ENCODE measurements at places on chromosomes 5 and 9. TPM values are rescaled to one million over a fixed set of nuclear protein-coding genes. Genes with fewer than 3 reads are reported as not detected.

GRCh38 chr5:157761690-157762621 is 18.4 kb downstream of the LSM11 start:
- no peak overlapping the region for H3K27ac ChIP-seq
- H3K4me1 ChIP-seq = no peaks in the 10 kb centered on the region
- DNase-seq = peak; percentile 88
- H3K27me3 ChIP-seq = no peaks in the 10 kb centered on the region

DNA sequence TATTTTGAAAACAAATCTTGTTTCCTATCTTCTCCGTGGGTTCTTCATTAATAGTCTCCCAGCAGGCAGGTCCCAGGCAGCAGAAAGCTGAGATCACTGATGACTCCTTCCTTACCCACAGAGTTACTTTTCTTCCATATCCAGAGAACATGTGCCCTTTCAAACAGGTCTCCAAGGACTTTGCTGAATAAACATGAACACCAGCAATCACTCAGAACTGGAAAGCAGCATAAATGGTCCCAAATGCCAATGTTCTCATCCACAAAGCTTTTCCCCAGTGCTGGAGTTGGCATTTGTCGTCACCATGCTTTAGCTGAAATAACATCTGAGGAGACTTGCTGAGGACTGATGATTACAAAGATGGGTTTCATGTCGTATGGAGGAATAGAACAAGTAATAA is 134.0 kb downstream of the YIPF5 start:
- H3K36me3 ChIP-seq = no peaks in the 10 kb centered on the region
- no peaks in the 10 kb centered on the region for H3K4me1 ChIP-seq
- H3K27ac ChIP-seq = no peak overlapping the region
- no peaks in the 10 kb centered on the region for H3K27me3 ChIP-seq
- H3K4me3 ChIP-seq = no peak overlapping the region
- no peak for DNase-seq

DNA sequence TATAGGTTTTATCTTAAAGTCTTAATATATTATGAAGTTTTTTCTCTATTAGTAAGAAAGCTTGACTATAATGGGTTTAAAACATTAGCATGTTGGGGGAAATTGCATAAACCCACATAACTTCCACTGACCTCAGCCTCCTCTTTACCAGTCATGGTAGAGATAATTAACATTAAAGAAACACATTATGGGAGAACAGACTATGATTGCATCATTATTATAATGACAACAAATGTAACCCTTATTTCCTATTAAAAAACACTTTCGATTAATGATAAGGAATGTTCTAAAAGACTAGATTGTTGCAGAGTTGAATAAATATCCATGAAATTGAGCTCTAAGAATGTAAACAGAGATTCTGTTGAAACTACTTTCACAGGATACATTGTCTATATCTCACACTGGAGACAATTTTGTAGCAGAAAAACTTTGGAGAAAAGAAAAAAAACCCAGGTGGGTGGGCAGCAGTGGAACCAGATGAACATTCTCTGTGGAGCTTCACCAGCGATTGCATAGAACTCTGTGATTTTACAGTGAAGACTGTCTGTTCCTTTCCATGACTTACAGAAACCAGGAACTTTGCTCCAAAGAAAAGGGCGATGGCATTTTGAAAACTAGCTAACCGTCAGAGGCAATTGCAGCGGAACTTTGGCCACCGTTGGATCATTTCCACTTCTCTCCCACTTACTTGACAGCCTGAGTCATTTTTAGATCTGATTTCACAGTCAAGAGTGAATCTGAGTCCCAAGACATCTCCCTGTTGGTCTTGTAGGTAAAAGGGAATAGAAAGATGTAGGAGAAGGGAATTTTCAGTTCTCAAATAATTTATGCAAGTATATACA is 21.0 kb upstream of the ERAP2 start:
- no peak for DNase-seq
- H3K27ac ChIP-seq = no peak overlapping the region
- H3K4me1 ChIP-seq = no peaks in the 10 kb centered on the region
- no peak overlapping the region for H3K4me3 ChIP-seq
- no peaks in the 10 kb centered on the region for H3K27me3 ChIP-seq
- H3K36me3 ChIP-seq = no peaks in the 10 kb centered on the region

DNA sequence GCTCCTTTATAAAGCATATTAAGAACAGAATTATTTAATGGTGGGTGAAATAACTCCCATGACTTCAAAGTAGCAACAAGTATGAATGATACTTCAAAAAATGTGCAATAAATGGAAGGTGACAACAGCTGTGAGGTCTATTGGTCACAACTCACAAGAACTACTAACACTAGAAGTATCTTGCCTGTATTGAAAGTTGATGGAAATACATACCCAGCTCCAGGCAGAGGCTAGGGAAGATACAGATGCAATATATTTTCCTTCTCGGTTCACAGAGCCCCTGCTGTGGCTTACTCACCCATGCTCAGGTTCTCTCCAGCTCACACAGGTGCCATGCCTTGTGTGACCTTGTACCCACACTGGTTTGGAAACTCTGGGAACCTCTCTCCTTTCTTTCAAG is 133.8 kb downstream of the LIFR start:
- no peak overlapping the region for H3K4me3 ChIP-seq
- no peak overlapping the region for H3K27ac ChIP-seq
- H3K36me3 ChIP-seq = no peaks in the 10 kb centered on the region
- H3K4me1 ChIP-seq = 0 out of 2 replicates have a peak, but pooled peaks cover 7% of the 10 kb centered on the region
- DNase-seq = no peak

- H3K4me1 ChIP-seq = no peaks in the 10 kb centered on the region
- DNase-seq = no peak
- H3K36me3 ChIP-seq = no peaks in the 10 kb centered on the region
- H3K27ac ChIP-seq = no peak overlapping the region
- H3K4me3 ChIP-seq = no peak overlapping the region
These were observed 1359.8 kb upstream of the CDH9 start for GRCh38 chr5:28398185-28398584.

DNA sequence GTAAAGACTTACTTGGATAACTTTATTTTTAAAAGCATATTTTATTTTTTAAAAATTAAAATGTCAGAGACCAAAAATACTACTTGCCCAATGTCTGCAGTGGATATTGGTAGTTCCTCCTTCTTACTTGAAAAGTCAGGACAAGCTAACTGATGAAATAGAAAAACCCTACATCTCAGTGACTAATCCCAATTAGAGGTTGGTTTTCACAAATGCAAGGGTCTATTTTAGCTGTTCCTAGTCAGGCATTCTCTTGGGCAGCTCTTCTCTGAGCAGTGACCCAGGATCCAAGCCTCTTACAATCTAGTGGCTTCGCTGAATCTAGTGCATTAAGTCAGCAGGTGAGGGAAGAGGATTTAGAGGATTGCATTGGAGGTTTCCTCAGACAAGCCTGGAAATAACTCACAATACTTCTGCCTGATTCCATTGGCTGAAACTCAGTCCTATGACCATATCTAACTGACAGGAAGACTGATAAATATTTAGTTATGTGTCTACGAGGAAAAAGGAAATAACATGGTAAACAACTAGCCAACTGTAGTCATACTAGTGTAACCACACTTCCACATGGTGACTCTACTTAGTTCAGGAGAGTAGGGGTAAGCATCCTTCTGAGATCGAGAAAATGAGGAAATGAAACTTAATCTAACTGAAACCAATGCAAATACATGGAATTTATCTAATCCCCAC is 34.2 kb upstream of the MIER3 start:
- no peak overlapping the region for H3K4me3 ChIP-seq
- H3K4me1 ChIP-seq = no peaks in the 10 kb centered on the region
- no peaks in the 10 kb centered on the region for H3K27me3 ChIP-seq
- no peak overlapping the region for H3K27ac ChIP-seq
- no peaks in the 10 kb centered on the region for H3K36me3 ChIP-seq

- H3K27ac ChIP-seq = peak overlapping the region; percentile 89
- peaks cover 25% of the 10 kb centered on the region for H3K4me1 ChIP-seq
These were observed 721.5 kb upstream of the CTNND2 start for GRCh38 chr5:12625667-12626263.

DNA sequence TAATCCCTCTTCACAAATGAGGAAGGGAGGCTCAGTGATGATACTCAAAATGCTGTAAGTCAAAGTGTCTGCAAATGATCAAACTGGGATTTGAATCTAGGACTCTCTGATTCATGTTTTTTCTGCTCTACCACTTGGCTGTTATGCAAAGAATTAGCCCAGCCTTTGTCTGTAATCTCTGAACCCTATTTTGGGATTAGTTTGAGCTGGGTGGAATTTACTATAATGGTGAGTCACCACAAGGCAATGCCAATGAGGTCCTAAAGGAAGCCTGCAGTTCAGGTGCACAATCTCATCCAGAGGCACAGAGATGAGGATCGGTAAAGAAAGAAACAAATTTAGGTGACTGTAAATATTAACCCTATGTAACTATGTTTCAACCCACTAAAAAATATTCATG is 29.2 kb downstream of the RFK start:
- no peak overlapping the region for H3K27ac ChIP-seq
- no peaks in the 10 kb centered on the region for H3K27me3 ChIP-seq
- DNase-seq = peak; percentile 5
- no peak overlapping the region for H3K4me3 ChIP-seq

- H3K36me3 ChIP-seq = no peaks in the 10 kb centered on the region
- DNase-seq = no peak
- peaks cover 79% of the 10 kb centered on the region for H3K4me1 ChIP-seq
- peak overlapping the region; percentile 12 for H3K4me3 ChIP-seq
These were observed 302.1 kb downstream of the FBXL17 start for GRCh38 chr5:108079753-108080152.

GRCh38 chr5:141597814-141598213 is 21.0 kb downstream of the DIAPH1 start:
- no peak overlapping the region for H3K4me3 ChIP-seq
- no peak for DNase-seq
- no peaks in the 10 kb centered on the region for H3K4me1 ChIP-seq
- H3K36me3 ChIP-seq = no peaks in the 10 kb centered on the region
- no peaks in the 10 kb centered on the region for H3K27me3 ChIP-seq

- DNase-seq = peak; percentile 51
- no peaks in the 10 kb centered on the region for H3K27me3 ChIP-seq
- no peak overlapping the region for H3K27ac ChIP-seq
- H3K36me3 ChIP-seq = no peaks in the 10 kb centered on the region
These were observed 388.1 kb upstream of the ACO1 start for GRCh38 chr9:31996331-31996730.

GRCh38 chr9:77475641-77476473 is 172.3 kb downstream of the GNA14 start:
- H3K27me3 ChIP-seq = no peaks in the 10 kb centered on the region
- no peaks in the 10 kb centered on the region for H3K4me1 ChIP-seq
- peaks cover 3% of the 10 kb centered on the region for H3K36me3 ChIP-seq
- DNase-seq = peak; percentile 35

GRCh38 chr9:99368341-99369326 is 146.6 kb downstream of the SEC61B start:
- no peaks in the 10 kb centered on the region for H3K27me3 ChIP-seq
- no peak overlapping the region for H3K27ac ChIP-seq

DNA sequence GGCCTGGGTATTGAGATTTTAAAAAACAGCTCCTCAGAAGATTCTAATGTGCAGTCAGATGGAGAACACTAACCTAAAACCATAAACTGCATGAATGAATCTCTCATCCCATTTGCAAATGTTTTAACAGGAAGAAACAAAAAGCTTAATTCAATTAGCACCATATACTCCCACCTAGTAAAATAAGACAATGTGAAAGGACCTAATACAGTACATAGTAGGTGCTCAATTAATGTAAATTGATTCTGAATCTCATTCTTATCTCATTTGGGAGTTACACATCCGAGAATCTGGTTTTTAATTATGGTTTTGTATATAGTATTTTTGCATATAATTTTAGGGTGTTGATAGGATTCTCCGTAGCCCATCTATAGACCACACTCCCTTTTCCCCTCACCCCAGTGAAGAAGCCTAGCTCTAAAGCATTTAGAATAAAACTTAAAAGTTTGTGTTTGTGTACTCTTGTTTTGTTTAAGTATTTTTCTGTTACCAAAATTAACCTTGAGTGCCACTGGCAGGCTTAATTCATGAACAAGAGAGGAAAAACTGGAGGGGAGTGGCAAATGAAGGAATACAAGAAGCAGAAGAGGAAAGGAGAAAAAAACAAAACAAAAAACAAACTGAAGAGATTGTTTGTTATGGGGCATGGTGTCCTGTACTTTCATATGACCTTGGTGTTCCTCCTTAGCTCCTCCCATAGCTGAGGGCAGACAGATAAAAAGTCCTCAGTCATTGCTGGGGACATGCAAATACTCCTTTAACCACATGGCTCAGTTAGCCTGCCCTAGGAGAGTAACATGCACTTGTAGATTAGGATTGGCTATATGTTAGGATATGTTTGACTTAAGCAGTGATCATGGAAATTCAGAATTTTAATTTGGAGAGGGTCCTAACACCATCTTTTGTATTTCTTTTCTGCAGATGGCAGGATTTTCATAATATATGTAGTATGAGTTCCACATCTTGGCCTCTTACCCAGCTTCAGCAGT is 1.2 kb downstream of the RNF14 start:
- H3K27ac ChIP-seq = peak overlapping the region; percentile 86
- no peaks in the 10 kb centered on the region for H3K27me3 ChIP-seq
- peaks cover 16% of the 10 kb centered on the region for H3K4me1 ChIP-seq
- DNase-seq = peak; percentile 21
- peak overlapping the region; percentile 61 for H3K4me3 ChIP-seq
- H3K36me3 ChIP-seq = peaks cover 14% of the 10 kb centered on the region

DNA sequence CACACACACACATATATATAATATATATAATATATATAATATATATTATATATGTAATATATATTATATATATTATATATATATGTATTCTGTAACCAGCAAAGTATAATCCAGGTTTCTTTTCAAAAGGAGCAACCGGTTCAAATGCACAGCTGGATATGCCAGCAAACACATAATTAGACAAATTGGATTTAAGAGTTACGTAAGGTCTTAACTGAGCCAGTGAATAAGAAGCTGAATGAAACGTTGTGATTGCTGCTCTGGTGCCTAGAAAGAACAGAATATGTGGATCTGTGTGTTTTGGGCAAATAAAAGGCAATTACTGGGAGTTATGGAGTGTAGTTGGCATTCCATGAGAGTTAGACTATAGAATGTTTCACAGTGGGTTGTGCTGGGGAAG is 178.1 kb downstream of the SLF1 start:
- H3K4me1 ChIP-seq = no peaks in the 10 kb centered on the region
- no peak for DNase-seq
- no peak overlapping the region for H3K27ac ChIP-seq
- no peaks in the 10 kb centered on the region for H3K27me3 ChIP-seq
- no peak overlapping the region for H3K4me3 ChIP-seq

Gene FBP1
- 2.5 TPM for total RNA-seq

Gene SPINK7
- total RNA-seq = not detected

Gene ASPN
- total RNA-seq = not detected

Gene PCDHB6
- total RNA-seq = 0.52 TPM

Gene TUSC1
- total RNA-seq = 7.3 TPM

All from GM23338 (cell line).